ENCODE measurements at places on chromosomes 5 and 9. TPM values are rescaled to one million over a fixed set of nuclear protein-coding genes. Genes with fewer than 3 reads are reported as not detected.

- no peak for DNase-seq
- H3K27me3 ChIP-seq = peaks cover 6% of the 10 kb centered on the region
- H3K27ac ChIP-seq = no peak overlapping the region
- no peaks in the 10 kb centered on the region for H3K36me3 ChIP-seq
- no peaks in the 10 kb centered on the region for H3K4me1 ChIP-seq
These were observed 17.8 kb downstream of the IRX4 start for GRCh38 chr5:1864896-1865440.

DNA sequence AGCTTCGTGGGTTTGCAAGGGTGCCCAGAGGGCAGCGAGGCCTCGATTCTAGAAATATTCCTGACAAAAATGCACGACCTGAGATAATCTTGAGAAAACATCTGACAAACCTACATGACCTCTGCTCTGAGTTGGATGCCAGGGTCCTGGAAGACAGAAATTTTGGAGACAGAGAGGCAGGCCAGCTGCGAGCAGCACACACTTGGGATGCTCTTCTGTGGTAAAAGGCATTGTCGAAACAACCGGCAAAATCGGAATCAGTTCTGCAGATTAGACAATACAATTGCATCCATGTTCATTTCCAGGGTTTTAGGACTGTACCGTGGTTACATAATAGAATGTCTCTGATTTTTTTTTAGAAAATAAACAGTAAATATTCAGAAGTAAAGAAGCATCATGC, 74.2 kb downstream of the GADD45G start:
- no peak for DNase-seq
- H3K27ac ChIP-seq = no peak overlapping the region
- no peaks in the 10 kb centered on the region for H3K36me3 ChIP-seq
- H3K4me3 ChIP-seq = no peak overlapping the region
- peaks cover 5% of the 10 kb centered on the region for H3K4me1 ChIP-seq
- H3K27me3 ChIP-seq = no peaks in the 10 kb centered on the region

The ELP1 gene
- 25.9 TPM for total RNA-seq

DNA sequence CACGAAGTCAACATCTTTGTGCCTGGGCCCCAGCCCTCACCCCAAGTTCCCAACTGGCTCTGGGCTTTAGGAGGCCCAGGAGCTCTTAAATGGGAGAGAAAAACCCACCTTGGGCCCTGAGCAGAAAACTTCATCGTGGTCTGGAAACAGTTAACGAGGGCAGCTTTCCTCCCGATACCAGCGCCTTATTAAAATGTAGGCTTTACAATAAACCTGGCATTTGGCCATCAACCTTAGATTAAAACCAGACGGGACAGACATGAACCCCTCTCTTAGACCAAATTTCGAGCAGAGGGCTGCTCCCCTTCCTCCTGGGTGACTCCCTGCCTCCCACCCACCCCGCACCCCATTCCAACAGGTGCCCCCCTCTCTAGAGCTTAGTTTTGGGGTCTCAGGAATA, 39.4 kb downstream of the PRRX2 start:
- H3K27ac ChIP-seq = no peak overlapping the region
- peaks cover 2% of the 10 kb centered on the region for H3K27me3 ChIP-seq
- H3K4me1 ChIP-seq = no peaks in the 10 kb centered on the region
- no peak overlapping the region for H3K4me3 ChIP-seq
- DNase-seq = no peak
- H3K36me3 ChIP-seq = no peaks in the 10 kb centered on the region

The PCDHA1 gene
- not detected for total RNA-seq

DNA sequence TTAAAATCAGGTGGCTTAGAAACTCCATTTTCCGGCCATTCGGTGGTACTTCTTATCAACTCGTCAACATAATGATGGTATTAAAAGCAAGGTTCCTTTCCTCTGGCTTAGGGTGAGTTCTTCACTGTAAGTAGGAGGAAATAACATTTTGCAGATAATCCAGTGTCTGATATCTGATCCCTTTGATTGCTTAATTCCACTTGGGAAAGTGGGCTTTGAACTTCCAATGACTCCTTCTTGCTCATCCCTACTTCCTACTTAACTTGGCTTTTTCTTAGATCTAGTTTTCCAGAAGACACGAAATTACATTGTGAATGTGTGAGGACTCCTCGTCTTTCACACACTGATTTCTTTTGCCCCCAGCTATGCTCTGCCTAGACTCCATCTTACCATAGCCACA, 31.5 kb downstream of the DDX31 start:
- peaks cover 31% of the 10 kb centered on the region for H3K36me3 ChIP-seq
- H3K27me3 ChIP-seq = no peaks in the 10 kb centered on the region
- no peak overlapping the region for H3K27ac ChIP-seq
- no peaks in the 10 kb centered on the region for H3K4me1 ChIP-seq
- DNase-seq = no peak

GRCh38 chr9:131728961-131729360, 10.9 kb downstream of the RAPGEF1 start:
- DNase-seq = peak; percentile 83
- H3K4me1 ChIP-seq = peaks cover 88% of the 10 kb centered on the region
- peaks cover 27% of the 10 kb centered on the region for H3K36me3 ChIP-seq
- no peaks in the 10 kb centered on the region for H3K27me3 ChIP-seq
- peak overlapping the region; percentile 92 for H3K27ac ChIP-seq

DNA sequence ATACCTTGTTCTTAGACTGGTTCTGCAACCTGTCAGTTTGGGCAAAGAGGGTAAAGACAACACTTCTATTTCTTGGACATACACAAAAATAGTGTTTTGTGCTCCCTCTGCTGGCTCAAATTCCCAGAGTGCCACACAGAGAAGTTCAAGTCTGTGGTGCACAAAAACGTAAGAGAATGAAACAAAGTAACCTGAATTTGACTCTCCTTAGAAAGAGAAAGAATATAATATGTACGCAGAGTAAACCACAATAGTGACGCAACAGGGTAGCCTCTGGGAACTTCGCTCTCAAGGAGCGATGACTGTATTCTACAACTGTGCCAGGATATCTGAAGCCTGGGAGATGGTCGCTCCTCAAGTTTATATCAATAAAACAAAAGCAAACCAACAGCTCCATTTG, 18.5 kb downstream of the DDX31 start:
- H3K27me3 ChIP-seq = no peaks in the 10 kb centered on the region
- H3K36me3 ChIP-seq = peaks cover 39% of the 10 kb centered on the region
- no peak overlapping the region for H3K27ac ChIP-seq
- H3K4me1 ChIP-seq = peaks cover 10% of the 10 kb centered on the region
- H3K4me3 ChIP-seq = no peak overlapping the region

The GNA14 gene
- total RNA-seq = not detected

DNA sequence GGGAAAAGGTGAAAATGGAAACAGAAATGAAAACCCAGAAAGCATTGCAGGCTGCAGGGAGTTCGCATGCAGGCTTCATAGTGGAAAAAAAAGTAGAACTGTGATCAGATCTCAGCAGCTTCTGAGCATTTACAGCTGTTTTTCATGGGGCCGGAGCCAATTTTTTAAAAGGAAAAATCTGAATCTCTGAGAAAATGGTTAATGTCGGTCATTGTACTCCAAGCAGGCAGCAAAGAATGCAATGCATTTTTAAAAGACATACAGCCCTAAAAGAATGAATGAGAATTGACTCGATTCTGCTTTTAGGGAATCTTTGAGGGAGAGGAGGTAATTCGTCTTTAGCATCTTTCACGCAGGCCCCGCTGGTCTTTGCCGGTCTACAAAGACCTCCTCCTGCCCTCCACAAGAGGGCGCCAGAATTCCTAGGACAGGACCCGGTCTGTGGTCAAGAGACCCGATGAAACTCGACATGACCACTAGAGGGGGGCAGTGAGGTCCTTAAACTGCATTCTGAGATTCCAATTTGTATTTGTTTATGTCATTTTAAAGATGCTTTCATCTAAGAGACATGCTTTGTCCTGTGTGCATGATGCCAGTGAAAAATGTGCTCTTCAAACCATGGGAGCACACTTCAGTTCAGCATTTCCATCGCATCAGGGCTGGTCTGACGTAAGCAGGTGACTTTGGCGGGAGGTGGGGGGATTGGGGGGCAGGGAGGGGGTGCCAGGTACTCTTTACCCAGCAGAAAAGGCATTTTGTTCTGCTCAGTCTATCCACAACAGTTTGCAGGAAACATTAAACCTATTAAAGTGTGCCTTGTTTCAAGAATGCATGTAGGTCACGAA, 43.7 kb upstream of the TMEM252 start:
- H3K36me3 ChIP-seq = no peaks in the 10 kb centered on the region
- no peak overlapping the region for H3K27ac ChIP-seq
- H3K4me1 ChIP-seq = peaks cover 2% of the 10 kb centered on the region

GRCh38 chr5:89351975-89352374, 469.0 kb upstream of the MEF2C start:
- no peak overlapping the region for H3K27ac ChIP-seq
- no peaks in the 10 kb centered on the region for H3K4me1 ChIP-seq
- no peaks in the 10 kb centered on the region for H3K36me3 ChIP-seq

- no peak overlapping the region for H3K27ac ChIP-seq
- no peak overlapping the region for H3K4me3 ChIP-seq
- peaks cover 13% of the 10 kb centered on the region for H3K36me3 ChIP-seq
- peaks cover 7% of the 10 kb centered on the region for H3K4me1 ChIP-seq
- peak; percentile 89 for DNase-seq
These were observed 20.3 kb downstream of the PTPA start for GRCh38 chr9:129131300-129132145.

The SUB1 gene
- 403 TPM for total RNA-seq

- DNase-seq = no peak
- H3K4me1 ChIP-seq = peaks cover 54% of the 10 kb centered on the region
- no peaks in the 10 kb centered on the region for H3K27me3 ChIP-seq
- no peak overlapping the region for H3K27ac ChIP-seq
- no peak overlapping the region for H3K4me3 ChIP-seq
These were observed 5.4 kb upstream of the ANXA1 start for GRCh38 chr9:73146111-73146815.

GRCh38 chr5:57863661-57864060, 381.1 kb upstream of the ACTBL2 start:
- no peak overlapping the region for H3K27ac ChIP-seq
- H3K4me1 ChIP-seq = no peaks in the 10 kb centered on the region
- H3K4me3 ChIP-seq = no peak overlapping the region
- H3K36me3 ChIP-seq = no peaks in the 10 kb centered on the region

The FAT2 gene
- total RNA-seq = not detected

DNA sequence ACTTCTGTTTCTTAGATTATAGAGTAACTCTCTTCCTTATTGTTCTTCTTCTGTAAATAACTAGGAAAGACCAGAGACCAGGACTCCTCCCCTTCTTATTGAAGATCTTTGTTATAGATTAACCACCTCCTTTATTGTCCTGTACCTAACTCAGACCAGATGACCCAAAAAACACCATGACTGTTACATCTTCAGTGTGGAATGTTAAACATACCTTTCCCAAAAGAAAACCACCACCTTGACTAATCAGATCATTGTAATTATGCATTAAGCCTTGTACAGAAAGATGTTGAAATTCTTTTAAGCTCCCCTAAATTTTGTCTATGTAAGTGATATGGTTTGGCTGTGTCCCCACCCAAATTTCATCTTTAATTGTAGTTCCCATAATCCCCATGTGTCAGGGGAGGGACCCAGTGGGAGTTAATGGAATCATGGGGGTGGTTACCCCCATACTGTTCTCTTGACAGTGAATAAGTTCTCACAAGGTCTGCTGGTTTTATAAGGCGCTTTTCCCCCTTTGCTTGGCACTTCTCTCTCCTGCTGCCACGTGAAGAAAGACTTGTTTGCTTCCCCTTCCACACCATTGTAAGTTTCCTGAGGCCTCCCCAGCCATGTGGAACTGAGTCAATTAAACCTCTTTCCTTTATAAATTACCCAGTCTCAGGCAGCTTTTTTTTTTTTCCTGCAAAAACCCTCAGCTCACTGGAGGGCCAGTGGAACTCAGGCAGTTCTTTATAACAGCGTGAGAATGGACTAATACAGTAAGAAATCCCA, 26.3 kb downstream of the ARSB start:
- H3K4me3 ChIP-seq = no peak overlapping the region
- peaks cover 12% of the 10 kb centered on the region for H3K36me3 ChIP-seq
- H3K27ac ChIP-seq = no peak overlapping the region
- DNase-seq = no peak
- H3K4me1 ChIP-seq = no peaks in the 10 kb centered on the region
- no peaks in the 10 kb centered on the region for H3K27me3 ChIP-seq

DNA sequence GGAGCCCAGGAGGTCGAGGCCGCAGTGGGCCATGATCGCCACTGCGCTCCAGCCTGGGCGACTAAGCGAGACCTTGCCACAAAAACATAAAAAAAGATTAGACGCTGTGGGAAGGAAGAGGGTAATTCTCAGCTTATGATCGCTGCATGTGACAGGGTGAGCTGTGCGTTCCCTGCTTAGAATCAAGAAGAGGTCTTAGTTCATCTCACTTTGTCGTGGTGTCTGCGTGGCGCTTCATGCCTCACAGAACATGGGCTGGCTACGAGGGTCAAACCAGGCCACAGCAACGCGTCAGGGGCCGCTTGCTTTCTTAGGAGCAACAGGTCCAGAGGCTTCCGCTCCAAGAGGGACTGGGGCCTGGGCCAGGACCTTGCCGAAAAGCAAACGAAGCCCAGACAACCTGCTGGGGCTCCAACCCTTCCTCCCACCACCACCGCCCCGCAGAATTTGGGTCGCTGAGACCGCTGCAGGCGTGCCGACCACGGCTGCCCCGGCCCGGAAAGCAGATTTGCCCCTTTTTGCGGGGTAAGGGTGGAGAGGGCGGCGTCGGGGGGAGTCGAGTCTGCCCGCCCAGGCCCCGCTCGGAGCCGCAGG, 10.0 kb upstream of the GRIN1 start:
- peak overlapping the region; percentile 87 for H3K4me3 ChIP-seq
- DNase-seq = peak; percentile 43
- peak overlapping the region; percentile 90 for H3K27ac ChIP-seq

DNA sequence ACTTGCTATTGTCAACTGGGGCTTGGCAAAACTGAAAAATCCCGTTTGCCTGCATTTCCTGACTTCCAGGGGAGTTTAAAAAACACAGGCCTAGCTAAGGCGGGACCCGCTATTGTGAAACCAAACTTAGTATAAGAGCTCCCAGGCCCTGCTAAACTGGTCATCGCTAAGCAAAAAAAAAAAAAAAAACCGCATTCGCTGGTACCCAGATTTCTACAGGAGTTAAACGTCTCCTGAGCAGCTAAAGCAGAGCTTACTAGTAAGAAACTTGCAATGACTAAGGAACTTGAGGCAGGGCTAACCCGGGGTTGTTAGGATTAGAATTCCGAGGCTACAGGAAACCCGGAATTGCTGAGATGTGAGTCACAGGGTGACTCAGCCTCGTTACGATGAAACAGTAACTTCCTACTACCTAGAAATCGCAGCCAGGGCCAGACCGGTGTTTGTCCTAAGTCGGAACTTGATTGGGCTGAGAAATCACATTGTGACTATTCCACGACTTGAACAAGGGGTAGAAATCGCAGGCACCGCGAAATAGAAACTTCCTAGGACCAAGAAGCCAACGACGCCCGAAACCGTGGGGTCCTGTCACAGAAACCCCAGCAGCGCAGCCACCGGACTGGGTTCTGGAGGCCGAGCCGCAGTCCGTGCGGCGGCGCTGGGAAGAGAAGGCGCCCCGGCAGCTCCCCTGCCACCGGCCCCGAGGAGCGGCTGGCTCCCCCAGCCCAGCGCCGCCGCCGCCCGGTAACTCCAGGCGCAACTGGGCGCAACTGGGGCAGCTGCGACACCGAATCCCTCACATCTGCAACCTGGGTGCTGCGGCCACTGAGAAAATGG, 89.4 kb downstream of the ANXA2R start:
- no peaks in the 10 kb centered on the region for H3K27me3 ChIP-seq
- peaks cover 19% of the 10 kb centered on the region for H3K4me1 ChIP-seq
- peak overlapping the region; percentile 89 for H3K4me3 ChIP-seq
- peak; percentile 82 for DNase-seq
